ENCODE measurements at places on chromosomes 16 and 17.

- DNase-seq, result peak; percentile 60
Observed at GRCh38 chr17:77332981-77333685, 192.4 kb downstream of the SEC14L1 start.

- DNase-seq, result no peak
Observed at GRCh38 chr17:44917456-44917855, 2.2 kb upstream of the GFAP start.

- DNase-seq, result no peak
Observed at GRCh38 chr16:17162560-17162959, 308.2 kb downstream of the XYLT1 start.

- no peak for DNase-seq
Observed at GRCh38 chr17:68749349-68750207, 148.4 kb upstream of the FAM20A start.

DNA sequence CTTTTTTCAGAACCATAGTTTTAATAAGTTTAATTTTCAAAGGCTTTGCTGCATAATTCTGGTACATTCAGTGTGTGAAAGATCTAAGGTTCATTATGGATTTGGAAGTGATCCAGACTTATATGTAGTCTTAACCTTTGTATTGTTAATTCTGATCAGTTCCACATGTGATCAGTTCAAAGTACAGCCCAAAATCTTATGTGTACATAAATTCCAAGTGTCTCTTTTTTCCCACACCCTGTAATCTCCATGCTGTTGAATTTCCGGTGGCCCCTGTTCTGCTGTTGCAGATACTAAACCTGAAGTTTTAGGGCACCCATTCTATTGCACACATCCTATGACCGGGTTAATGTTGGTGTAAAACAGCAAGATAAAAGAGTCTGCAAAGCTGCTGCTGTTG, 1147.5 kb upstream of the CDH8 start:
- no peak for DNase-seq

- no peak for DNase-seq
Observed at GRCh38 chr17:14044702-14045101, 24.6 kb upstream of the COX10 start.

- DNase-seq, result no peak
Observed at GRCh38 chr17:45315648-45316433, 979 bp downstream of the MAP3K14 start.

DNA sequence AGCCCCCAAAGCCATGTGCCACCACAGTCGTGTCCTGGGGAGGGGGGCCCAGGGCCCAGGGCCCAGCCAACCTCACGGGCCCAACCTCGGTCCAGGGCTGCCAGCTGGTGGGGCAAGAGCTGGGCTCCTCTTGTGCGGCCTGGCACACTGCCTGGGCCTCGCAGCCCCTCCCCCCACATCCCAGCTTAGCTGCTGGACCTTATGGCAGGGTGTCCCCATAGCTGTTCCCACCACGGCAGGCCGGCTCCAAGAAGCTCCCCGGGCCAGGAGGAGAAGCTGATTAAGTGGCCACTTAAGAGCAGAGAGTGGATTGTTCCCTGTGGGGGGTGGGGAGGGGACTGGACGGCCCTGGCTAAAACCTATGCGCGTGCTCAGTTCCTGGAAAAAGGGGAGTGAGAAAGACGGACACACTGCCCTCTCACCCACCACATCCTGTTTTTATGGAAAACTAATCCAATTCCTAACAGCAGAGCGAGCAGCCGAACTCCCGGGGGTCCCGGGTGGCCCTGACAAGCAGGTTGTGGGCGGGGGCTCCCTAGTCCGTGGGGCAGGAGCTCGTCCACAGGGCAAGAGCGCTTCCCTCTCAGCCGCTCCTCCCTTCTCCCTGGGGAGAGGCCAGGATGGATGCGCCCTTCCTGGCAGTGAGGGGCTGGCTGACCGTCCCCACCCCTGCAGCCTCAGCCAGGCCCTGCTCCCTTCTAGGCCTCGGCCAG, 16.8 kb downstream of the PIEZO1 start:
- no peak for DNase-seq
